HepG2 (cell line): ENCODE measurements at places on chromosomes 2 and 18.

GRCh38 chr2:2704428-2705090 lies 373.5 kb upstream of the MYT1L start:
- H3K27me3 ChIP-seq = peaks cover 16% of the 10 kb centered on the region; the same call in 1 of the 2 replicates
- no peak overlapping the region for H3K27ac ChIP-seq
- no peaks in the 10 kb centered on the region for H3K36me3 ChIP-seq
- DNase-seq = no peak
- H3K4me1 ChIP-seq = no peaks in the 10 kb centered on the region

- no peaks in the 10 kb centered on the region for H3K36me3 ChIP-seq
- no peaks in the 10 kb centered on the region for H3K27me3 ChIP-seq
- no peaks in the 10 kb centered on the region for H3K4me1 ChIP-seq
- DNase-seq = no peak
- no peak overlapping the region for H3K27ac ChIP-seq
- no peak overlapping the region for H3K4me3 ChIP-seq
Measured at GRCh38 chr18:53843763-53844162, 380.7 kb downstream of the MBD2 start.

DNA sequence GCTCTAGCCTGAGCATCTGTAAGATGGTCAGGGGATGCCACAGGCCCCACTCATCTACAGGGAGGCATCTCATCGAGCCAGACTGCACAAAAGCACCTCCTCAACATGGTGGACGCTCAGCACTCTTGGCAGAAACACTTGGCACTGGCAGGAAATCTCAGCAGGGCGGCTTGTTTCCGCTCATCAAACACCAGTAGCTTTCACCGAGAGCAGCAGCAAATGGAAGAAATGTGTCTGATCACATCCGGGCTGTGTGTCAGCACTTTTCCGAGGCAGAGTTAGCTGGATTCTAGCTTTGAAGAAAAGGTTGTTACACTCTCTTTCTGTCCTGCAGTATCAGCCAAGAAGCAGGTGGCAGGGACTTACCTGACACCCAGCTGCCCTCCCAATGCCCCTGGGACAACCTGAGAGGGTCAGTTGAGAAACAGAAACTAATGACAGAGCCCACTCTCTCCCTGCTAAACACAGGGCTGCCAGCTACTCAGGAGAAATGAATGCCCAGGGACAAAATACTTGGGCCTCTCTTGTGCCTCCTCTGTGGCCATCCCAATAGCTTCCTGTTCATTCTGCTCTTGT lies 68.9 kb upstream of the FZD7 start:
- H3K27me3 ChIP-seq = no peaks in the 10 kb centered on the region; the same call in 1 of the 2 replicates
- no peak for DNase-seq
- H3K4me1 ChIP-seq = no peaks in the 10 kb centered on the region
- H3K4me3 ChIP-seq = no peak overlapping the region

DNA sequence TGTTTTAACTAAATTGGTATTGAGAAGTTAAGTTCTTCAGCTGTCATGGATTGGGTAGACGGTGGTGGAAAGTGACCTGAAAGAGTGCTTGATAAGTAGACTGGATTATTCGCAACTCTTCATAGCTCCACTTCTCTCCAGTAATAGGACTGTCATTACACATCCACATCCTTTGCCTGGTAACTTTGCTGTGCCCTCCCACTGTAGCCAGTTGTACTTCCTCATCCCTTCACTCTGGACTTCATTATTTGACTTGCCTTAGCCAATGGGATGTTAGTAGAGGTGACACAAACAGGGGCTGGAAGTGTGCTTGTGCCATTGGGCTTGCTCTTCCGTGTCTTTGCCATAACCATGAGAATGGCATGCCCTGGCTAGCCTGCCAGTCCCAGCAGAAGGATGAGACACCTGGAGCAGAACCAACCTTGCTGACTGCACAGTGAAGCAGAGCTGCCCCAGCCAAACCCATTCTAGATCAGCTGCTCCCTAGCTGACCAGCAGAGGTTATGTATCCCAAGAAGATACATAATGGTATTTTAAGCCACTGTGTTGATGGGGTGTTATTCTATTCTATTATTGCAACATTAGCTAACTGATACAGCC lies 16.9 kb downstream of the QPCT start:
- no peaks in the 10 kb centered on the region for H3K27me3 ChIP-seq
- no peaks in the 10 kb centered on the region for H3K4me1 ChIP-seq
- DNase-seq = no peak
- H3K36me3 ChIP-seq = no peaks in the 10 kb centered on the region
- no peak overlapping the region for H3K4me3 ChIP-seq

- H3K4me1 ChIP-seq = peaks cover 13% of the 10 kb centered on the region
- no peak overlapping the region for H3K27ac ChIP-seq
- no peaks in the 10 kb centered on the region for H3K36me3 ChIP-seq
- no peak for DNase-seq
Measured at GRCh38 chr2:109058191-109058632, 69.2 kb upstream of the EDAR start.
